ENCODE measurements at places on chromosomes 7 and 10.
A peak's percentile ranks its signal among the peaks of the same experiment; 100 is the strongest.

GRCh38 chr10:64528294-64529002, 1007.2 kb downstream of the REEP3 start:
- no peak for DNase-seq

DNA sequence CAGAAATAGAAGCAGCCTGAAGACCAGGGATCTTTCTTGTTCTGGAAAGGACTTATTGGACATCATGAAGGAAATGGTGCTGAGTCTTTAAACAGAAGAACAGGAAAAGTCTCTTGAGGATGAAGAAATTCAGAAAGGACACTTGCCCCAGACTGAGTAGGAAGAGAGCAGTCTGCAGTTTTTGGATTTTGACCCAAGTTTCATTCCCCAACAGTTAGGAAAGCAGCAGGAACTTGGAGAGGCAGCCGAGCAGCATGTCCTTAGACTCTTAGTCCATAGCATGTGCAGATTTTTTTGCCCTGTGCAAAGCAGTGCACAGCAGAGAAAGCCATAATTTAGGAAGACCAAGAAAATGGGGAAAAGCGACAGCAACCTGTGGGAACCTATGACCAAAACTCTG, 927.2 kb upstream of the AUTS2 start:
- DNase-seq, result no peak

- no peak for DNase-seq
Measured at GRCh38 chr7:153381275-153382040, 621.9 kb downstream of the ACTR3B start.

GRCh38 chr10:126893206-126893605, 12.0 kb upstream of the DOCK1 start:
- no peak for DNase-seq

DNA sequence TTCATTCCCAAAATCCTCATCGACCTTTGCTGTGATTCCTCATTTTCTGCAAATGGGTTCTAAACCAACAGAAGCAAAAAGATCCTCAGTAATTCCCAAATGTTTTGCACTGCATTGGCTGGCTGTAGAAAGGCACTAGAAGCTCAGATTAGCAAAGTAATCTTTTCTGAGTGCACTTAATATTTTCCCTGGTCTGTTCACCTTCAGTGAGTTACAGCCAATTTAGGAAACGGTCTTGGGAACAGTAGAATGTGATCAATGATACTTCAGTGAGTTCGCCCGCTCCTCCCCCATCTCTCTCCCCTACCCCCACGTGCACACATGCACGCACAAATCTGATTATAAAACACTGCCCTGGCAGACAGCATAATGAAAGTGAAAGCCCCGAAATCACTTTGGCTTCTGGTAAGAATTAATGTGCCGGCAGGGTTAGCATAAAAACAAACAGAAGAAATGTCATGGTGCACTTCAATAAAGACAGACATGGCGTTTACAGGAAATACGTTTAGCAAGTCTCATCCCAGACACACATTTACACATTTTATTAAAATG, 201.3 kb upstream of the CDCA7L start:
- DNase-seq, result no peak

DNA sequence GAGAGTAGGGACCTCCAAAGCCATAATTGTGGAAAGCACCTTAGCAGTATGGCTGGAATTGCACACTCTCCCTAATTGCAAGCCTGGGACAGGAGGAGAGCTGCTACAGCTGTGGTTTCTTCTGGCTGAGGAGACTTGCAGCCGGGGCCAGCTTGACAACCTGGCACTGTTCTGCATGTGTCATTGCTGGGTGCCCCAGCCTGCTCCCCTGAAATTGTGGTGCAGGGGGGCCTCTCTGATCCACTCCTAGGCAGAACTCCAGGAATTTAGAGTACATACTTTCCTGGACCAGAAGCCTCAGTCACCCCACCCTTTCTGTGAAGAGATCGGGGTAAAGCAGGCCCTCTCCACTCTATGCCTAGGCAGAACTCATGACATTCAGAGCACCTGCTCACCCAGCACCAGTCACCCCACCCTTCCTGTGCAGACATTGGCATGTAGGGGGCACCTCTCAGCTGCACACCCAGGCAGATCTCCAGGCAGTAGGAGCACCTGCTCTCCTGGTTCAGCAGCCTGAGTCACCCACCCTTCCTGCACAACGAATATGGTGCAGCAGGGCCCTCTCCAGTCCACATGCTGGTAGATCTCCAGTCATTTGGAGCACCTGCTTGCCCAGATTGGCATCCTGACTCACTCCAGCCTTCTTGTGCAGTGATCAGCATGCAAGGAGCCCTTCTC, 34.4 kb upstream of the DYNC1I1 start:
- no peak for DNase-seq

DNA sequence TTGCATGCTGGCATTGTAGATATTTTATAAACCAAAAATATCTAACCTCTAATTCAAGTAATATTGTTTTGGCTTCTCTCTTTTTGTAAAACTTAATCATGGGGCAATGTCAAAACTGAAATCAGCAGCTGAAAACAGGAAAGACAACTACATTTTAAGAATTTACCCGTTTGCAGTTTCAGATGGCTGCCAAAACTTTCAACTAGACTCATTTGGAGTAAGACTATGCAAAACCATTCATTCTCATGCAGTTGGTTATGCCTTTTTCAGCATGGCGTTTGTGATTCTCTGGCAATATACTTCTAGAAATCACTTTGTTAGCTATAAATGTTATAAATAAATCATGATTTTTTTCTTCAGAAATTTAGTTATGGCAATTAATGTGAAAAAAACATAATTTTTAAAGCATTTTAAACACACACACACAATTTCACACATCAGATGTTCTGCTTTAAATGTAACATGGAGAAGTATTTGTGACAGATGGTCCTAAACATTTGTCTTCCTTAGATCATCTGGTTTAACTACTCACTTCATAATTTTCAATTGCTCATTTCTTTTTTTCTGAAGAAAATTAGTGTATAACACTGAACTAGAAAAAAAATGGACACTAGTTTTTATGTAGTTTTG, 116.4 kb downstream of the ITGB8 start:
- no peak for DNase-seq

DNA sequence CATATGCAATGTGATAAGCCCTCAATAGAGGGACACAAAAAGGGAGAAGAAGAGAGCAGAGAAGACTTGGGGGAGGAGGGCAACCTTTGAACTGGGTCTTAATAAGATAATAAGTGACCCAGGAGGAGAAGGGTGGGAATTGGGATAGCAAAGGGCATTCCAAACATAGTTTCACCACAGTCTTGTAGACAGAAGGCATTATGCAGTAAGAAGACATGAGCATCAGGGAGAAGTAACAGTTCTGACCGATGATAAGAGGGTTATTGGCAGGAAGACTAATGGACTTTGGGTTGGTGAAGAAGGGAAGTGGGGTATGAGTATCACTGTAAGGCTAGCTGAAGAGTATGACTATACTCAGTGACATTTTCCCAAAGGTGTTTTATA, 63.6 kb downstream of the TES start:
- DNase-seq, result no peak

DNA sequence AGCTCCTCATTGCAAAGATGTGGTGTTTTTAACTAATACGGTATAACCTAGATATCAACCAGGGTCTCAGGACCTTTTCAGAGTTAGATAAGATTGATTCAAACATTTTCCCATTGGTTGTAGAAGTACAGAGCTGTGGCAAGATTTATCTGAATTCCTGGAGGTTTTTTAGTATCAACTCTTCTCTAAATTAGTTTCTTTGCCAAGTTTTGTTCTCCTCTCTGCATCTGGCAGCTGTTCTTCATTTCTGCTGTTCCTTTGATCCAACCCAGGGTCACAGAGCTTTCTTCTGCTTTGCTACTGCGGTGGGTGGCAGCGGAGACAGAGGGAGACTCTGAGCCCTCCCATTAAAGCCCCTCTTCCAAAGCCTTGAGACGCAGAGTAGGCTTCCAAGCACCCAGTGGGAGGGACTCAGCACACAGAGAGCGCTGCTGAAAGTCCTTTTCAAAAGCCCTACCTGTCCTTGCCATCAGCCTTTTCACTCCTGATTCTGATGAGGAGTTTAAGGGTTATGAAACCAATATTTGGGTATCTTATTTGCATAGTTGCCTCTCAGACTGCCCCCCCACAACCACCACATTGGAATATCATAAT, 146.3 kb upstream of the EEPD1 start:
- DNase-seq, result no peak

GRCh38 chr7:100607111-100607510, 4.9 kb downstream of the PCOLCE start:
- no peak for DNase-seq

DNA sequence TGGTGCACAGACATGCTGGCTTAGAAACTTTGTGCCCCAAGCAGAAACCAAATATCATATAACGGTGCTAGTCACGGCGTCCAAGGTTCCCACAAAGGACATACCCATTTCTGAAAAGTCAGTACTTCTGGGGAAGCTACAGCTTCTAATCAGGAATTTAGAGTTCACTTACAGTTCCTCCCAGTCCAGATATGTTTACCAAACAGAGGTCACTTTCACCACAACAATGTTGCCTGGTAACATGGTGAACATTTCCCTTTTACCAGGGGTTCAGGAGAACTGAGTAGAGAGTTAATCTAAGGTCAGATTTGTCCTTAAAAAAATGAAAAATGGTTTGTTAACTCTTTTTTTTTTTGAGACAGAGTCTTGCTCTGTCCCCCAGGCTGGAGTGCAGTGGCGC, 265.9 kb upstream of the MKLN1 start:
- no peak for DNase-seq

- DNase-seq, result no peak
Measured at GRCh38 chr7:150626696-150627095, 5.5 kb downstream of the GIMAP6 start.

GRCh38 chr7:27172823-27173510, 1.2 kb downstream of the HOXA10 start:
- DNase-seq, result peak; percentile 52

GRCh38 chr10:70937661-70938060, 49.3 kb upstream of the PCBD1 start:
- DNase-seq, result no peak

DNA sequence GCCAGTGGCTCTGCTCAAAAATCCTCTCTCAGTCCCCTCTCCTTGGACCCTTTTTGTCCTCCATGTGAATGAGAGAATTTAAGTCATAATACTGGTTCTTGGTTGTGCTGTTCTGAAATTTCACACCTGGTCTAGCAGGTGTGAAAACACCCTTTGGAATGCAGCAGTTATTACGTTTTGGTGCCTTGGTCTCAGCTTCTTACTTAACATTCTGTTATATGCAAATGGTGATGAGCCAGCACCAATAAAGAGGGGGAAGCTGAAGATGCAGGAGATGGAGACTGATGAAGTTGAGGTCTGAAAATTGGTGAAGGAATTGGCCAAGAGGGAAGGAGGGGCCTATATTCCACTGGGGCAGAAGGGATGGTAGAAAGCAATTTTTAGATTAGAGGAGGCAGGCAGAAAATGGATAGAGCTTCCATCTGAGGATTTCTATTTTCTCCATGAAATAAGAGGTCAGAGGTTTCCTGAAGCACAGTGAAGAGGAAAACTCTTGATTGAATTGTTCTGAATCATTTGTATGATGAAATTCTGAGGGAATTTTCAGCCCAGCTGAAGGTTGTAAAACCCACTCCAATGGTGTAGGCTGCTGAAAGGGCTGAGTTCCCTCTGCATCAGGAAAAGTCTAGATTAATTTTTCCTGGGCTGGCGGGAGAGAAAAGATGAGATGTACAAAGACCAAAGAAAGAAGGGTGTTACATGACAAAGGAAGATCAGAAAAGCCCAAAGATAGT, 94.0 kb upstream of the FAM180A start:
- no peak for DNase-seq

- peak; percentile 75 for DNase-seq
Measured at GRCh38 chr10:117413928-117414618, 38.8 kb upstream of the PDZD8 start.

DNA sequence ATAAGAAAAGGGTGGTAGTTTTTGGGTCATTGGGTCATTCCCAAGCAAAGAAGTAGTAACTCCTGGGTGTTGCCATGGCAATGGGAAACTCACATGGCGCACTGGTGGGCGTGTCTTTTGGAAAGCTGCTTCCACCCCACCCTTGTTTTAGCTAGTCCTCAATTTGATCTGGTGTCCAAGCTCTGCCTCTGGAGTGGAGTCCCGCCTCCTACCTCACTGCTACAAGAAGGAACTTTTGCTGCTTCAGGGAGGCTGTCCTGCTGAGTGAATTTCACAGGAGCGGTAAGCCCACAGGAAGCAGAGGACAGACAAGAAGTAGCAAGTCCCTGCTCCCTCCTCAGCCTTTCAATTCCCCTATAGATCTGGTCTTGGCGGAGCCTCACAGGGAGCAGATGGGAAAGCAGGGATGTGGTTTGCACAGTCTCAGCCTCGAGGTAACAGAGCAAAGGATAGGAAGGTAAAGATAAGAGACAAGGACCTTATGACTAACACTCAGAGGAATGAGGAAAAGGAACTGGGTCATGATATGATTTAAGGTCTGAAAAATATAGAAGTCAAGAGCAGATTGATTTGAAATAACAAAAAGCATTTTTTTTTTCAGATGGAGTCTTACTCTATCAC, 700.3 kb downstream of the TNS3 start:
- peak; percentile 88 for DNase-seq

DNA sequence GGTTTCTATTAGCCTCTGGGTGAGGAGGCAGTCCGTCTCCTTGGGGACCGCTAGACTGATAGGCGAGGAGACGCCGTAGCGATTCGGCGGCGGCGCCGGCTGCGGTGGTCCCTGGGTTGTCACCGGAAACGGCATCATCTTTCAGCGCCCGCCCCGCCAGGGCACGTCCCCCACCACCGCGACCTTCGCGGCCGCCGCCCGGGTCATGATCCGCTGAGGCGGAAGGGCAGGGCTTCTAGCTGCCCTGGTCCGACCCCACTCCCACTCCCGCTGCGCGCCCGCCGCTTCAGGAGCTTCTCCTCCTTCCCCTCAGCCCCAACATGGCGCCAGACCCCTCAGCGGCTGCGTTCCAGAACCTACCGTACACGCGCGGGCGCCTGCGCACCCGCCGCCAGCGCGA, at the start of gene PAPOLB:
TSS of gene PAPOLB (minus strand) at position 358 of the 400 bp plus-strand sequence. CDS start at position 138, 220 bp downstream.
- no peak for DNase-seq

GRCh38 chr7:149302222-149302621, 40.2 kb downstream of the ZNF783 start:
- DNase-seq, result no peak

DNA sequence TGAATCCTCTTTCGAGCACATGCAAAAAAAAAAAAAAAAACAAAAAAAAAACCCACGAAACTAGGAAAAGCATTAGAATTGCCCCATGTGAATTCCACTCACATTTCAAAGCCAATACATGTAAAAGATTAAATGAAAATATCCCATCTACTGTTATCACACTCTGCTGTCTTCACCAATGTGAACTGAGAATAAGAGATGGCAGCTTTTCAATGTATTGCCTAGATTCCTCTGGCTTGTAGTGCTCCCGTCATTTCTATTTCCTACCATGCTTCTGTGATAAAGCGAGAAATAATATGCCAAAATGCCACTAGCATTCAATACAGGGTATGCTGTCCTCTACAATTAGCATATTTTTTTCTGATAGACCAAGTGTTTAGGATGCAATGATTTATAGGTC, 517.0 kb downstream of the NRG3 start:
- no peak for DNase-seq

- DNase-seq, result no peak
Measured at GRCh38 chr10:54525816-54526215, 275.2 kb downstream of the PCDH15 start.

All from foreskin keratinocyte (primary cell).